ENCODE measurements at places on chromosomes 5 and 9.
A peak's percentile ranks its signal among the peaks of the same experiment; 100 is the strongest.

DNA sequence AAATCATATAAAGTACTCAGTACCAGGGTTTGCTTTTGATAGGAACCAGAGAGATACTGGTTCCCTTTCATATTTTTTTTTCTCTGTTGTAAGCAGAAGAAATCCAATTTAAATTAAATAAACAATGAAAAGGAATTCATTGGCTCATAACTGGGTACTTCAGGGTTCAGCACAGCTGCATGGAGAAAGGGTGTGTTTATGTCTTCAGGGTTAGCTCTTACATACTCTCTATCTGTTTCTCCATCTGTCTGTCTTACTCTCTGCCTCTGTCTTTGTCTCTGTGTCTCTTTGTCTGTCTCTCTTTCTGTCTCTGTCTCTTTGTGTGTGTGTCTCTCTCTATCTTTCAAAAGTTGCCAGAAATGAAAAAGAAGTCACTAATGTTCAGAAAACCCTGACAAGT is 345.9 kb downstream of the MSX2 start:
- no peak for DNase-seq

DNA sequence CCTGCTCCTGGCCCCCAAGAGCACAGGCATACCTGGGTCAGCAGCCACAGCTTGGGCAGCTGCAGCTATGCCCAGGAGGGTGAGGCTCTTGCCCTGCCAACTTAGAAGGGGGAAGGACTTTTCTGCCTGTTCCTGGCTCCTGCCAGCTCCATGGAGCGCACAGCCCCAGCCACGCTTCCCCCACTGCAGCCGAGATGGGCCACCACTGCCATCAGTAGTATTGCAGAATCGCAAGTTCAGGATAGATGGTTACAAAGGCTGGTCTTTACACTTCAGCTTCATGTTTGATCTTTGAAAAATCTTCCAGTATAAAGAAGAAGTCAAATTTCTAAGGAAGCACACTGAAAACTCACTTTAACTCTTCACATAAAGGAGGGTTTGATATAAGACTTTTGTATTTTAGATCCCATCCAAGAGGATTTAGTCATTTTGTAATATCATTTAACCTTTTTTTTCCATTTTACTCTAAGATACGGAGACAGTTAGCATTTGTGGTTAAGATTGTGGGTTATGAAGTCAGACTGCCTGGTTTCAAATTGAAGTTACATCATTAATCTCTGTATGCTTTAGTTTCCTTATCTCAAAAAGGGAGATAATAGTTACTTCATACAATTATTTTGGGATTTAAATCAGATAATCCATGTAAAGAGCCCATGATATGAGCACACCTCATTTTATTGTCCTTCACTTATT is 81.8 kb downstream of the NLN start:
- peak; percentile 19 for DNase-seq

GRCh38 chr9:70641631-70642030 is 227.2 kb upstream of the KLF9 start:
- DNase-seq, result no peak

GRCh38 chr9:3664044-3664443 is 138.2 kb upstream of the RFX3 start:
- DNase-seq, result no peak

GRCh38 chr9:116416421-116416820 is 262.8 kb downstream of the PAPPA start:
- no peak for DNase-seq

DNA sequence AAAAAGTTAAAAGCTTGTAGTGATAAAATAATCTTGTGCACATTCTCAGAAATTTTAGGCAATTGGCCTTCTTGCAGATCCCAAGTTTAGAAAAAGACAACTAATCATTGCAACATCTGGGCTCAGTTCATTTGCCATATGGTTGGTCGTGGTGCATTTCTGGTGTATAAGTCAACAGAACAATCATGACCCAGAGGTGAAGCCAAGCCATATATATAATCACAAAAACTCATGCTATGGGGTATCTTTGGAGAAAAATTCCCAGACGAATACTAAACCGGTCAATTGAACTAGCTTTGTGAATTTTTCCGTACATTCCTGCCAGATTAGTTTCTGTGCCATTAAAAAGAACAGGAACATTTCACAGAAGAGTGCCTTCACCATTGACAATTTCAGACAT is 50.3 kb downstream of the FYB1 start:
- no peak for DNase-seq

- DNase-seq, result no peak
Observed at GRCh38 chr5:75512383-75513074, 838 bp downstream of the POLK start.

DNA sequence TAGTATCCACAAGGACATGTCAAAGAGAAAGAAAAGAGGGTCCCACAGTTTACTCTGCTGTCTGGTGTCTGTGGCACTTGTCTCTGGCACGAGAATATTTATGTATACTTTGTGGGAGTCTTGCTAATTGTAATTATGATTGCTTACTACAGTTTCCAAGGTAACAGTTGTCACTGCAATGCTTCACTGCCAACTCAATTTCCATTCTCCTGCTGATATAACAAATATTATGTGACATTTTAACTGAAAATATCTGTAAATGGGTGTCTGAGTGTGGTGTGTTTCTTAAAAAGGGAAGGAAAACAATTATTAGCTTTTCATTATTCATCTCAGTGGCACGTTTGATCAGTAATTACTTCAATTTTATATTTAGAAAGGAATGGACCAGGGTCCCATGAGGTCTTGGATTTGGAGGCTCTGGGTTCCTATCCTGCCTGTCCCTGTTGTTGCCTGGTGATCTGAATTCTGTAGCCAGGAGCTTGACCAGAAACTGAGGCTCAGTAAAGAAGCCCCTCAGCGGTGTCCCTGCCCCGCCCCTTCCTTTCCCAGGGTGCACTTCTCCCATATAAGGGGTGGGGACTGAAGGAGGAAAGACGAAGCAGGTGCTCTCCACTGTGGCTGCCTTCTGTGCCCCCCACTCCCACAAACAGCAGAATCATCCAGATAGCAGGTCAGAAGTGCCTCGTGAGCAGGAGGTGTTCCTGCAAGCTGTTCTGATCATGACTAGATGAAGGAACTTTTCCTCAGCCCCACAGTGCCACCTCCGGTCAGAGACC is 137.3 kb upstream of the KIF2A start:
- DNase-seq, result no peak

DNA sequence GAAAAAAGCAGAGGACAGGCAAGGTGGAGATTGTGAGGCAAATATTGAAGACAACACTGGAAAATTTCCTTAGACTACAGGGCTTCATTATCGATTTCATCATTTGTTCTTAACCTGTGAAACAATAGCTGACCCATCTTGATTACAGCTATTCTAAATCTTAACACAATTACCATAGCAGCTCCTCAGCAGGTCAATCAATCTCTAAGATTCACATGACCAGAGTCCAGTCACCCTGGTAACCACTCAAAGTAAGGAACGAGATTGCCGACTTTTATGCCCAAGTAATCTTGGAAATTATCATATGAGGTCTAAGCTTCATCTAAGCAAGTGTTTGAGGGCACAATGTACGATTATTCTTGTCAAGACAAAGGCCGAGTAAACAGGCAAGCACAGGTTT is 93.8 kb downstream of the TTC39B start:
- DNase-seq, result no peak

DNA sequence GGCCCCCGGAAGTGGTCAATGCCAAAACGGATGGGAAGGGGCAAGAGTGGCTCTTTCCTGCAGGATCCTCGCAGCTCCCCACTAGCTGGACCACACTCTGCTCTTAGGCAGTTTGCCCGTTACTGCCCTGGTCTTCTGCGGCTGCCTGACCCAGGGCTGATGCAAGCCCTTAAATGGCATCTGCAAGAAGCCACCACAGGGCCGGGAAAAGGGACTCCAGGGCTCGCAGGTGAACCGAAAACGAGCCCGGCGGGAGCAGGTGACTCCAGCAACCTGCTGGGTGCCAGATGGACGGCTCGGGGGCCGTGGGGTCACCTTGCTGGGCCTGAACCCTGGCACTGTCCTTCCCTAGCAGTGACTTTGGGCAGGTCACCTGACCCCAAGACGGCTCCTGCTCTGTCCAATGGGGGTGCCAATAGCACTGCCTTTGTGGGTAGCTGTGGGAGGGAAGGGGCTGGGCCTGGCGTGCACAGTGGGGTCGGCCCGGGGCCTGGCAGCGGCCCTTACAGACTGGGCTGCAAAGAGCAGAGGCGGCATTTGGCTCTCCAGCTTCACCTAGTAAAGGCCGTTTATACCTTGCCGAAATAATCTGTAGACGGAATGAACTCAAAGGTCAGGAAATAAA is 1.3 kb downstream of the TMEM250 start:
- no peak for DNase-seq

DNA sequence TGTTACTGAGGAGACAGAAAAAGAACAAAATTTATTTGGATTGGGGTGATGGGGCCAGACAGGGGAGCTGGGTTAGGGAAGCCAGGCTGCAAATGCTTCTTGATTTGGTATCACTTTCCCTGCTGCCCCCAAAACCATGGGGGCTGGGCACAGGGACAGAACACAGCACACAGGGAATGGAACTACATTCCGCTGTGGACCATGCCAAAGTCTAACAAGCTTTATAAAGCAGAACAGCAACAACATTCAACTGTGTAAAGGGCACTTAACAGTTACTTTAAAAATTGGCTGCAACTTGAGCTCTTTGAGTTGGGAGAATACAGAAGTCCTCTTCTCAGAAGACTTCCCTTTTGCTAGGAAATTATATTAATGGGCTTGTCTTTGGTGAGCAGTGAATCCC is 23.8 kb downstream of the C5orf58 start:
- DNase-seq, result no peak

- DNase-seq, result no peak
Observed at GRCh38 chr5:79255786-79256557, 20.0 kb downstream of the JMY start.

GRCh38 chr5:33315189-33315588 is 125.6 kb upstream of the TARS1 start:
- DNase-seq, result no peak

GRCh38 chr9:14277244-14277643 is 36.7 kb downstream of the NFIB start:
- DNase-seq, result no peak

- no peak for DNase-seq
Observed at GRCh38 chr9:113599646-113600022, 136.1 kb downstream of the RGS3 start.

- no peak for DNase-seq
Observed at GRCh38 chr5:108104448-108104847, 277.4 kb downstream of the FBXL17 start.

DNA sequence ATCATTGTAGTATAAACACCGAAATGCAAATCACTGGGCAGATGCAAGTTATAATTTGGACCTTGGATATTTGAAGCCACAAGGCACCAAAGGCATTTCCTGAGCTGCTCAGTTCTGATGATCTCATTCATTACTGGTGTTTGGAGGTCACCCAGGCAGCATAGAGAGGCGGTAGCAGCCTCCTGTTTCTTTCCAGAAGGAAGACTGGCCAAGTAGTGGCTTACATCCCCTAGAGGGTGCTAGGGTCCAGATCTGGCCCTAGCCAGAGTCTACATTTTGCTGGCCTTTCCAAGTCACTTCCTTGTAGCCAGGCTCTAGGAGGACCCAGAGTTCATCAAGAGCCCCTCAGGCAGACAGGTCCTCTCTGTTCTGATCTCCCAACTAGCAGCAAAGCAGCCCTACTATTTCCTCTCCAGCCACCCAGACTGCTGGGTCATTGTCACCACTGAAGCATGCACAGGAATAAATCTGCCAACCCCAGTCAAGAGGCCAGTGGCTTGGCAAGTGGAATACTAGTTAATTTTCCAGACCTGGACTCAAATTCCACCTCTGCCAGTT is 33.4 kb upstream of the TTC1 start:
- no peak for DNase-seq

DNA sequence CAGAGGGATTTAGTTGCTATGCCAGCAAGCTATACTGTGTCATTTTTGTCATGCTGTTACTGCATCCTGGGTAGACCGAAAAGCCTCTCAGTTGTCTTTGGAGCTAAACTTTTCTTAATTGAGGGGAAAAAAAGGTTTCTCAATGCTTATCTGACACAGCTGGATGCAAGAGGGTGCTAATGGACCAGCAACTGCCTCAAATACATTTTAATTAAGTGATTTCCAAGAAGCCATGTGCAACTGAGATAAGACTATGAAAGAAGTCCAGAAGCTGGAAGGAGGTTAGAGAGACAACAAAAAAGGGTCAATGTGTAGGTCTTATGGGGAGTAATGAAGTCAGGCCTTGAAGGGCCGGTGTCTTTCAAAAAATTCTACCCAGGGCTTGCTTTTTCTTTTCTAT is 465.7 kb upstream of the DMAC1 start:
- DNase-seq, result no peak

DNA sequence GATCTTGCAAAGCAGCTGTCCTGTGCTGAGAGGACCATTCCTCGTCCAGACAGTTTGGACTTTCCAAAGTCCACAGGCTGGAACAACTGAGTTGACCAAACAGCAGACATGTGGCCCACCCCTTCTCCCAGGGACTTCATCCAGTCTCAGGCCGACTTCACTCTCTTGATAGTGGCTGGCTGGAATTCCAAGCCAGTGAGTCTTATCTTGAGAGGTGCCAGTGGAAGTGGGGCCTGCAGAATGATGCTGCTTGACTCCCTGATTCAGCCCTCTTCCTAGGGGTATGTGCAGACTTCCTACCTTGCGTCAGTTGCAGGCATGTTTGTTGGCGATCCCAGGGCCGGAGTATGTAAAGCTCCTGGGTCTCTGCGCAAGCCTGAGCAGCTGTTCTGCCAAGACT is 131.4 kb upstream of the TSLP start:
- no peak for DNase-seq

- DNase-seq, result no peak
Observed at GRCh38 chr5:54281960-54282692, 28.2 kb downstream of the ARL15 start.

- no peak for DNase-seq
Observed at GRCh38 chr5:59746241-59746765, 147.2 kb downstream of the PDE4D start.
